Activated CD4-positive, alpha-beta T cell treated with anti-CD3 and anti-CD28 coated beads for 48 hours (primary cell): ENCODE measurements at places on chromosomes 6 and 20.

DNA sequence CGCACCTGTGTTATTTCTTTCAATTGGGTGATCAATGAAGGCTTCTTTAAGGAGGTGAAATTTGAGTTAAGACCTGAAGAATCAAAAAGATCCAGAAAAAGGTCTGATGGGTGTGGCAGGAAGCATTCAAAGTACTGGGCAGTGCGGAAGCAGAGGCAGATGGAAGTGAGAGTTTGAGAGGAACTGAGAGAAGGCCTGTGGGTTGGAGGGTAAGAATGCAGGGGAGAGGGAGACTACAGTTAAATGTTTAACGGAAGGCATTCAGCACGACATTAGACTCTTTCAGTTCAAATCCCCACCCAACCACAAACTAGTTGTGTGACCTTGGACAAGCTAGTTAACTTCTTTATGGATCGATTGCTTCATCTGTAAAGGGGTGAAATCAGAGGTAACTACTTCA, 50.5 kb upstream of the GCM1 start:
- no peak for DNase-seq

GRCh38 chr6:44646355-44646754, 258.8 kb downstream of the CDC5L start:
- DNase-seq: no peak

DNA sequence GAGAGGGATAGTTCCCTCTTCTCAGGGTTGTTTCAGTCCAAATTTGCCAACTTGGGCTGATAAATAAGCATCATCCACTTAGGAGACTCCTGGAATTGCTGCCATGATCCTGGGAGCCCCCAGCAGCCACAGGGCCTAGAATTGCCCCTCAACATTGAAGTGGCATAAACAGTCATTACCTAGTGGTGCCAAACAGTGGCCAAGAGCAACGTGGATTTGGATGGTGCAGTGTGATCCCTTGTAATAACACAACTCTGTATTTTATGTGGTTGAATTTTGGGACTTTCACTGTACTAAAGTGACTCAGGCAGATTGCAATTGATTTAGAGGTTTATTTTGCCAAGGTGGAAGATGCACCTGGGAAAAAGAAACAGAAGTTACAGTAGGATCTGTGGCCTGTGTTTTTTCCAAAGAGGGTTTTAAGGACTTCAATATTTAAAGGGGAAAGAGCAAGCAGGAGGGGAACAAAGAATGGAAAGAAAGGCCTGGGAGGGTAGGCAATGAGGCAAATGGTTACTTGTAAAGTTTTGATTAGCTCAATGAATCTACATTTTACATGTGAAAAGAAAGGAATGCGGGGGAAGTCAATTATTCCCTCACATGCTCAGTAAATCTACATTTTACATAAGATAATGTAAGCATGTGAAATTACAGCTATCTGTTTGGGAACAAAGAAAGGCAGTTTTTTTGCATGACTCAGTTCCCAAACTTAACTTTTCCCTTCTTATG, 168.0 kb upstream of the NOX3 start:
- no peak for DNase-seq

DNA sequence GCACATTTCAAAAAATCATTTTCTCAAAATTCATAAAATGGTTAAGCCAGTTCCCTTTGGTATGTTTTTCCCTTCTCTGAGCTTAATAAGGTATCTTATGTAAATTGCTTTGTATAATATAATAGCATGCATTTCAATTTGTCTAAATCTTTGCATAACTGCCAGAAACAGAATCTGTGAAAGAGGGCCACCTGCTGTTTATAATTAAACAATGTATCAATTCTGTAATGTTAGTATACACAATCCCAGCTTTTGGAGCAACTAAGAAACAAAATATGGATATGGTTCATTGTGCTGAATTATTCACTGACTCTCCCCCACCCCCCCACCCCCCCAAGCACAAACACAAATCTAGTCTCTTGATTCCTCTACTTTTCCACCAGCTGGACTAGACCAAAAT, 54.8 kb downstream of the GPX5 start:
- DNase-seq: no peak

DNA sequence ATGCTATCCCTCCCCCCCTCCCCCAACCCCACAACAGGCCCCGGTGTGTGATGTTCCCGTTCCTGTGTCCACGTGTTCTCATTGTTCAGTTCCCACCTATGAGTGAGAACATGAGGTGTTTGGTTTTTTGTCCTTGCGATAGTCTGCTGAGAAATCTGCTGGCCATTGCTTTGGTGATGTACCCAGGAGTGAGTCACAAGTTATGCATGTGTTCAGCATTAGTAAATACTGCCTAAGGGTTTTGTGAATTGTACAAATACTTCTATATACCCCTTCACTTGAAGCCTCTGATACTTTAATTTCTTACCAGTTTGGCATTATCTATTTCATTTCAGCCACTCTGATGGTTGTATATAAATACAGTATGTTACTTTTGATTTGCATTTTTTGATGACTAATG, 711.3 kb upstream of the GJE1 start:
- DNase-seq: no peak

DNA sequence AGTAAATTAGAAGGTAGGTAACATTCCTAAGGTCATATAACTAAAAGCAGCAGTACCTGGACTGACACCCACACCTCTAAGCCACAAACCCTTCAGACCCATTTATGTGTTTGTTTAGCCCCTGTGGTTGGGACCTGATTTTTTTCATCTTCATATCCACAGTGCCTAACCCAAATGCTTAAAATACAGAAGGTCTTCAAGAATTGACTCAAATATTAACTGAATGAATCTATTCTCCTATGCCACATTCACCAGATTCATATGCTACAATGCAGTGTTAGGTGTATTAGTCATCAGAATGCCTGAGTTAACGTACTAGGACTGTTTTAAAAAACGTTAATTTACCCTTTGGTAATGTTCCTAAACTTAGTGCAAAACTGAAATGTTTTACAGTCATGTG, 124.8 kb downstream of the AHI1 start:
- DNase-seq: no peak

- no peak for DNase-seq
Measured at GRCh38 chr20:676967-677366, 1.4 kb upstream of the SCRT2 start.

DNA sequence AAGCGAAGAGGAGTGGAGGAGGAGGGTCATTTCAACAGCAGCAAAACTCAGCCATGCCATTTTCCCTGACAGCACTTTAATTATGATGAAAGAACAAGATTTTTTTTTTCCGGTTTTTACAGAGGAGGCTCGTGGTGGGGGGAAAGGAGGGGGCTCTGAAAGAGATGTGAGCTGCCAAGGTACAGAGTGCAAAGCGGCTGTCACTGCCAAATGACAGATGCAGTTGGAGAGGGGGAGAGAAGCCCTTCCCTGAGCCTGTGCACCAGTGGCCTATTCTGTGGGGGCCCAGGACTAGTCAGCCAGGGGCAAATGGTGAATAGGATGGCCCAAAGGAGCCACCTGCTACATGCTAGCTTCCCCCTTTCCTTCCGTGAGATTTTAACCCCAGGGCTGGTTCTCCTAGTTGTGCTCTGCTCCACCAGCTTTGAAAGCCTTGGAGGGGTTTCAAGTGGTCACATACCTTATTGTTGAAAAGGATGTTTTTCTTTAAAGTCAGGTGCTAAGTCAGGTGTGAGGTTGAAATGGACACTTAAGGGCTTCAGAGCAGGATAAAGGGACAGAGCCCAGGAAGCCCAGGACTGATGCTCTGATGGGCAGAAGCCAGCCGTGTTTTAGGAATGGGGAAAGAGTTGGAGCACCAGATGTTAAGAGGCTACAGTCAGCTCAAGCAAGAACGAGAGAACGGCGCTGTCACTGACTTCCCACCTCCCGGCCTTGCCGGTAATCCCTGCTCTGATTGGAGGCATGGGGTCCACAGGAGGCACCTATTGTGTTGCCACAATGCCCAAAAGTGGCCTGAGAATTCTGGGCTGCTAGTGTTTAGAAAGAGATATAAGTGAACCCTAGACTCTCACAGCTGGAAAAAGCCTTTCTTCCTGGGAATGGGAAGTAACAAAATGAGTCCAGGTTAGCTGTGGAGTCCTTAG, 24.8 kb downstream of the GNAS start:
- DNase-seq: no peak

DNA sequence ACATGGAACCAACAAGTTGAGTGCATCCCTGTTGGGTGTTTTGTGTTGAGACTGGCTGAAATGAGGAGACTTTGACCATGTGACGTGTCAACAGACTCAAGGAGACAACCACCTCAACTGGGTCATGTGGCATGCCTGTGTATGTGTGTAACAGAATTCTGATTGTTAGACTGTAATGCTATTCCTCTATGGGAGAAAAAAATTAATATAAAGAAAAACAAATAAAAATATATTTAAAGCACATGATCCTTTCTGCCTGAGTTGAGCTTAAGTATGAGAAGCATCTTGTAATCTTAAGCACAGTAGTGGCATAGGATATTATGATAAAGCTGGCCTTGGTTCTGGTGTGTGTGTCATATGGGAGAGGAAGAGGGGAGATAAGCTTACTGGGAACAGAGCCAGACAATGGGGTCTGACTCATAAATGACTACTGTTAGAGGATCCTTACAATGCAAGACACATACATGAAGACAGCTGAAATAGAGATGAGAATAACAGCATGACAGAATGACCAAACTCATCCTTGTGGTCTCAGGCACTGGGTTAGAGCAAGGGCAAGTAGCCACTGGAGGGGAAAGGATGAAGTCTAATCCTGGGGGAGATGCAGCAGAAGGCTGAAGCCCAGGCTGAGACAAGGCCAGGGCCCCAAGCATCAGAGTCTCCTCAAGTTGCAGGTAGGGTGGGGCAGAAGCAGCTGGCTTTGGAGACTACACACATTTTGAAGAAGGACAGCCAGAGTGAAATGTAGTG, 9.2 kb downstream of the TP53INP2 start:
- DNase-seq: peak; percentile 38

GRCh38 chr20:36285746-36286447, 20.2 kb upstream of the DLGAP4 start:
- no peak for DNase-seq

DNA sequence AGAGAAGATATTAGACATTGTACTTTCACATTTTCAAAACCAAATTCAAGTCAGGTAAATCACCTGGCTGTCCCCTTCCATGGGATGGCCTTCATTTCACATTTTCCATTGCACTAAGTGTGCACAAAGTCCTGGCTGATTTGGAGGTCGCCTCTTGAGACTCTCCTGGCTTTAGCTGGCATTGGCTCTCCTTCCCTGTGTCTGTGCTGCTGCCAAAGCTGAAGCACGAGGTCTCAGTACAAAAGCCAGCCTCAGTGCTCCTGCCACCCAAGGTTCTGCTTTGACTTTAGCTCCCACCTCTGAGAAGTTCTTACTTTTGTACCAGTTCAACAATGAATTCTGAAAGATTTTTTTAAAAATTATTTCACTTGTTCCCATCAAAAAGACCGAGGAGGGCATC, 289.2 kb upstream of the CNR1 start:
- no peak for DNase-seq

DNA sequence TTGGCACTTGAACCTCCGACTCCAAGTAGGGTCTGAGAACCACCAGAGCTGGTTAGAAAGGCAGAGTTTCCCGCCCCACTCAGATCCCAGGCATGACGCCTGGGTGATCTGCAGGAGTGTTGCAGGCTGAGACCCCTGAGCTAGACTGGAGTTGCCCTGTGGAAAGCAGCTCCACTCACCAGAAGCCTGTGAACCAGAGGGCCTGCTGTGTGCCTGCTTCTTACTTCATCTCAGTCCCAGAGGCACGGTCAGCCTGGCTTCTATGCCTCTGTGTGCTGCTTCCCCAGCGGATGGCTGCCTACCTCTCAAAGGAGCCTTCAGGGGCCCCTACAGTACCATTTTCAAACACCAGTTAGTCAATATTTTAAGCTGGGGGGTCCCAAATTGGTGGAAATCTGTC, 15.6 kb upstream of the CCN6 start:
- no peak for DNase-seq

- DNase-seq: peak; percentile 62
Measured at GRCh38 chr20:62824476-62825332, 7.9 kb downstream of the COL9A3 start.

GRCh38 chr6:166228839-166229528, 61.3 kb upstream of the TBXT start:
- DNase-seq: no peak

GRCh38 chr20:19888269-19888671, 128.9 kb upstream of the NAA20 start:
- DNase-seq: no peak

- DNase-seq: no peak
Measured at GRCh38 chr6:165766457-165766856, 103.4 kb upstream of the PDE10A start.

- no peak for DNase-seq
Measured at GRCh38 chr20:47906348-47906660, 121.0 kb upstream of the SULF2 start.

- DNase-seq: no peak
Measured at GRCh38 chr20:10225439-10226060, 6.9 kb downstream of the SNAP25 start.

GRCh38 chr6:168286116-168286515, 33.5 kb downstream of the DACT2 start:
- no peak for DNase-seq

- no peak for DNase-seq
Measured at GRCh38 chr20:47875297-47876025, 90.2 kb upstream of the SULF2 start.

DNA sequence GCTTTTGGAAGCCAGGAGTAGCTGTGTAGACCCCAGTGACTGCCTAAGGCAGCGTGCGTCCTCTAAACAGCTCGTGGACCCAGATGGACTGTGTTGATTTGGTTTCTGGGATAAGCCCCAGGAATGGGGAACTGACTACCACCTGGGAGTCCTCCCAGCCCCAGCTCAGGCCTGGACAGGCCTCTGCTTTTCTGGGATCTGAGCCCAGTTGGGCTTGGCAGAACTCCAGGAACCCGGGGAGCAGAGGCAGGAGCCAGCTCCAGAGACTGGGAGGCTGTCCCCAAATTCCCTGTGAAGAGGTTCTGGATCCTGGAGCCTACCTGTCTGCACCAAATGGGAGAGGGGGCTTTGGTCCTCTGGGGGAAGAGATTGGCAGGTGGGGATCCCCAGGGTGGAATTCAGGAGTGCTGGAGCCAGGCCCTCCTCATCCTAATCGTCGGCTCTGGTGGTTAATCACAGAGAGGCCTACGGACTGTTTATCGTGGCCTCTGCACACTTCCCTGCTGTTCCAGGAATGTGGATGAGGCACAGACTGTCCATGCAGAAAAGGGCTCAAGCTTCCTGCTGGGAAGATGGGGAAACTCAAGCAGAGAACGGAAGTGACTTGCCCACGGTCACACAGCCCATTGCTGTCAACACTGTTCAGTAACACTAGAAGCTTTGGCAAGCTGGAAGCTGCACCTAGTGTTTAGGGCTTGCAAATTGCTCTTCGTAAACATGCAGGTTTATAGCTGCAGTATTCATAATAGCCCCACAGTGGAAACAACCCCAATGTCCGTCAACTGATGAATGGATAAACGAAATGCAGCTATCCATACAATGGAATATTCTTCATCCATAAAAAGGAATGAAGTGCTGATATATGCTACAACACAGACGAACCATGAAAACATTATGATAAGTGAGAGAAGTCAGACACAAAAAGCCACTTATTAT, 100.6 kb downstream of the KCNB1 start:
- no peak for DNase-seq

- no peak for DNase-seq
Measured at GRCh38 chr20:39282619-39283092, 320.5 kb downstream of the DHX35 start.

- DNase-seq: no peak
Measured at GRCh38 chr6:19771753-19772336, 65.3 kb upstream of the ID4 start.

- DNase-seq: no peak
Measured at GRCh38 chr6:98014442-98015201, 731.6 kb upstream of the MMS22L start.
